ENCODE measurements at places on chromosomes 2 and 18.

DNA sequence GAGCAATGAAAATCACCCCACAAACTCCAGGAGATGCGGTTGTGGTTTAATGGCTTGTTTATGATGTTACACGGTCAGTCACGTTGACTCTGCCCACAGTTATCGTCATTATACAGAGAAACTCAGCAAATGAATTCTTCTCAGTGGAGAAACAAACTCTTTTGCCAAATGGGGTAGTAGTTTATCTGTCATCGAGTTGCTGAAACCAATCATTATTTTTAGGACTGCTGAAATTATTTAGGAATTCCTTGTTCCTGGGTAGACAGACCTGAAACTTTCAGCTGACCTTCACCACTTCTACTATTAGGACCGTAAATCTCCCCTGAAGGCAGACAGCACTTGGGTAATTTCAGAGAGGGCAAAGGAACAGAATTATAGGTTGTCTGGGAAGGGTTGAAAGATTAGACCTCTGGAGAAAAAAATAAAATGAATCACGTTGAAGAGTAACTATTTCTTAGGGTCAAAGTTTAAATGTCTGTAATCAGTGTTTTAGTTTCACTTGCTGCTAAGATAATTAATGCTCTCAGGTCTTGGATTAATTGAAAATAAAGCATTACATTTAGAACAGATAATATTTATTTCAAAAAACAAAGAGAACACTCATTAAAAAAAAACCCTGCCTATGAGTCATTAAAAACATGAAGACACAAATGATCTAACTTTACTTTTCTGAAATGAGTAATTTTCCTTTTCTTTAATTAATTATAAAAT lies 52.1 kb upstream of the LYPD6 start:
- no peak for DNase-seq

- no peak for DNase-seq
Observed at GRCh38 chr2:1638281-1638860, 105.9 kb downstream of the PXDN start.

GRCh38 chr2:86011449-86011941 lies 94.2 kb downstream of the POLR1A start:
- no peak for DNase-seq

DNA sequence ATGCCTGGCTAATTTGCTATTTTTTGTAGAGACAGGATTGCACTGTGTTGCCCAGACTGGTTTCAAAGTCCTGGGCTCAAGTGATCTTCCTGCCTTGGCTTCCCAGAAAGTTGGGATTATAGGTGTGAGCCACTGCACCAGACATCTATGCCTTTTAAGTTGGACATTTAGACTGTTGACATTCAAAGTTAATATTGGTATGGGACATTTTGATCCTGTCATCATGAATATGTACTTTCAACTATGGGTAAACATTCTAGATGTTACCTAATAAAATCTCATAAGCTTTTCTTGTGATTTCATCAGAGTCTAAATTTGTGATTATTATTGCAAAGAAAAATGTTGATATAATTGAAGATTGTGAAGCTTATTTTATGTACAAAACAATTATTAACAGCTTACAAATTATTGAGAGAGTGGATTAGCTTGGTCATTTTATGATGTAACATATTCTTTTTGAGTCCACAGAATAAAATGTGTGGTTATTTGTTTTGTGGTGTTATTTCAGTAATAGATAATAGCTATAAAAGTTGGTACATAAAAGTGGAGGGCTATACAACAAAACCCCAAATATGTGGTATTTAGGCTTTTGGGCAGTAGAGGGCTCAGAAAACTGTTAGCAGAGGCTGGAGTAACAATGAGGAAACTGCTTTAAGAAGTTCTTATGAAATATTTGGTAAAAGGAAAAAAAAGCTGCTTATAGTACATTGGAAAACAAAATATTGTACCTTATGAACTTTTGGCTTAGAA lies 41.4 kb downstream of the STARD6 start:
- no peak for DNase-seq

DNA sequence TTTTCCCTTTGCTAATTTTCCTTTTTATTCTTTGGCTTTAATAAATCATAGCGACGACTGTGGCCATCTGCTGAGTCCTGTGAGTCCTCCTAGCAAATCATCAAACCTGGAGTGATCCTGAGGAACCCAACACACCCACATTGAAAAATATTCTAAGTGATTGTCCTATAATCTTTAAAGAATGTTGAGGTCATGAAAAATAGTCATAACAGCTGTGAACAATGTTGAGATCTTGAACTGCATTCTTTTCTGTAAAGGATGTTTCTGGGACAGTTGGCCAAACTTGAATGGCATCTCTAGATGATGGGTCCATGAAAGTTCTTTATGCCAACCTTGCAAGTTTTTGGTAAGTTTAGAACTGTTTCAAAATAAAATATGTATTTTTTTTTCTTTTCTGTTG lies 53.2 kb upstream of the ADAM23 start:
- no peak for DNase-seq

GRCh38 chr2:226790431-226790830 lies 9.2 kb downstream of the IRS1 start:
- DNase-seq = no peak

GRCh38 chr2:159531475-159531874 lies 84.9 kb downstream of the BAZ2B start:
- no peak for DNase-seq

DNA sequence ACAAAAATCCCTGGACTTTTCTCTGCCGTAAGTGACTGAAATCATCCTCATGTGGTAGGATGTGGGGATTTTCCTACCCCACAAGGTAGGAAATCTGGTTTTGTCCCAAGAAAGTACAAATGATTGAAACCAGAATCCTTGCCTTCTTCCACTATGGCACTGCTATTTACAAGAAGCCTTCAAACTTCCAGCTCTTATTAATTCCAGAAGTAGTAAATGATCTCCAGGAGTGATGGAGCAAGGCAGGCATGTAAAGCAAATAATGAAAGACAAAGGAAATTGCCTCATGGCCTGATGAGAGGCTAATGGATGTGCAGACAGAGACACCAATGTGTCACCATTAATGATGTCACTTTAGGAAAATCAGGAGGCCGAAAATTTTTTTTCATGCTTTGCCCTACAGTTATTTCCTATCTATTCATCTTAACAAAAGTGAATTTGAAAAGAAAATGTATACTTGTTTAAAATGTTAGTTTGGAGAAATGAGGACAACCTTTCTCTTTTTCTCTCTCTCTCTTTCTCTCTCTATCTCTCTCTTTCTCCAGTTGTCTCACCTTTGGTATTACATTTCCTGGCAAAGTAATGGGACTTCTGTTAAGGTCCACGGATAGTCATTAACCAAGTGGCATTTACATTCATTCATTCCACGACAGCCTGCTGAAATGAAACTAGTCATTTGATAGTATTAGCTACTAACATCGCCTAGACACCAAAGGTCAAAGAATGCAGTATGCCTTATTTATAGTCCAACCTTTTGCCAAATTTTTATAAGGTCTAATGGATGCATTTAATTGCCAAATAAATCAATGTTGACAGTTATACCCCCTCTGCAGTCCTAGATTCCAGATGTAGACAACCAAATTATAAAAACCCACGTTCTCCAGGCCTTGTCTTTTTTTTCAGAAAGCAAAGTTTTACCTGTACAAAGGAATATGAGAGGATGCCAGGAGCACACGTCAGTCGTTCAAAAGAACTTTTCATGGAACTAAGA lies 5.0 kb upstream of the EVA1A start:
- no peak for DNase-seq

DNA sequence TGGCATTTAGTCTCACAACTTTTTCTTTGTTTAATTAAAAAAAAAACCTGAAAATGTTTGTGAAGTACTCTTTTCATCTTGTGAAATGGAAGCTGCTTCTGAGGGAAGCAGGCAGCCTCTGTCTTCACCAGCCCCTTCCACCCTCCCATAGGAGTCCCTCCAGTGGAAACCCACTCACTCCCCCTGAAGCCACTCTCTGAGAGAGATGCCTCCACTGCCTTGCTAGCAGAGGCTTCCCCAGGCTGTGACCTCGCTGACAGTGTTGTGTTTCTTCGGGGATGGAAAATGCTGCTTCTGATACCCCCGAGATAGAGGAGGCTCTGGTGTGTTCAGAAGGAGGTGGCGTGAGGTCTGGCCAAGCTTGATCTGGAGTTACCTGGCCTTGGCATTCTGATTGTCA lies 59.9 kb downstream of the SH3RF3 start:
- DNase-seq = no peak

- DNase-seq = no peak
Observed at GRCh38 chr2:100909534-100910081, 89.7 kb downstream of the NPAS2 start.

DNA sequence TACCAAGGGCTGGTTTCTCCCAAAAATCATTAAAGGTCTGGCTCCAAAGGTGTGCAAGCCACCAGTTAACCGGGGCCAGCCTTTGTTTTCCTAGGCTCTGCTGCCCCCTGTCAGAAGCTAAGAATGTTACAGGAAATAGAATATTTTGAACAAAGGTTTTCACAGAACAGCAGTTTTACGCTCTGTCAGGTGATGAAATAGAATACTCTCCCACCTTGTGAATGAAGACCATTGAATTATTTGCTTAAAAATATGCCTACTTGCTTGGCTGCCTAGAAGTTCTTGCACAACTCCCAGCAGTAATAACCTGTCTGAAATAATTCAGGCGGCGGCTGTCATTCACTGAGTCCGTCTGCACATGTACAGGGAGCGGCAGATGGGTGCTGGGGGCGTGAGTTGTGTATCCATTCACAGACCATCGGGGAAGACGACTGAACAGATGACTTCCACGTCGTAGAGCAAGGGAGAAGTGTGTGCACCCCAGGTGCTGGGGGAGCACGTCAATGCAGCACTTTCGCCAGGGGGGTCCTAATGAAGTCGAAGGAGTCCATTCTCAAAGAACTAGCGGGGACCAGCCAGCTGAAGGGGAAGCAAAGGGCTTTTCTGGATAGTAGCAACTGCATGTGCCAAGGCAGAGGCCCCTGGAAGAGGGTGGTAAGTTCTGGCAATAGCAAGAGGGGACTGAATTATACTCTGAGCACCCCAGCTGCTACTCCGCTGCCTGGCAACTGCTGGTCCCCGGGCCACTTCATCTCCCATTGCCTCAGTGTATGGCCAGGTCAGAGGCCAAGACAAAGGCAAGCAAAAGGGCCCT lies 56.1 kb downstream of the SF3B1 start:
- peak; percentile 29 for DNase-seq

DNA sequence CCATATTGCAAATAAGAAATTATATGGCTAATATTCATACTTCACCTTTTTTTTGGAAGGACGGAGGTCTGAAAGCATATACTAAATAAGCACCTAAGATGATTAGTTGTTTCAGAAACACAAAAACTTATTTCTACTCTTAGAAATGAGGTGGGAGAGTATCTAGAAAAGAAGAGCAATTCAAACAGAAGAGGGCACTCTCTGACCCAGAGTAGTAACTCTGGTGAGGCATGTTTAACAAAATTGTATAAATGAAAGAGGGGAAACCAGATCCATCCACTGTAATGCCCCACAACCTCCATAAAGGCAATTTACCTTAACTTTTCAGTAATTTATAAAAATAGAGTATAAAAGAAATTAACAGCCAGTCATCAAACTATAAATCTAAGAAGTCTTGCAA lies 669.6 kb upstream of the VRK2 start:
- DNase-seq = no peak

- DNase-seq = no peak
Observed at GRCh38 chr18:37385846-37386778, 179.5 kb downstream of the CELF4 start.

GRCh38 chr2:98191883-98192282 lies 104.9 kb downstream of the VWA3B start:
- DNase-seq = no peak

- no peak for DNase-seq
Observed at GRCh38 chr18:45998244-45998643, 31.1 kb upstream of the EPG5 start.

- DNase-seq = no peak
Observed at GRCh38 chr2:7007846-7008741, 90.9 kb downstream of the RNF144A start.

- no peak for DNase-seq
Observed at GRCh38 chr2:71846669-71847291, 300.9 kb downstream of the CYP26B1 start.

DNA sequence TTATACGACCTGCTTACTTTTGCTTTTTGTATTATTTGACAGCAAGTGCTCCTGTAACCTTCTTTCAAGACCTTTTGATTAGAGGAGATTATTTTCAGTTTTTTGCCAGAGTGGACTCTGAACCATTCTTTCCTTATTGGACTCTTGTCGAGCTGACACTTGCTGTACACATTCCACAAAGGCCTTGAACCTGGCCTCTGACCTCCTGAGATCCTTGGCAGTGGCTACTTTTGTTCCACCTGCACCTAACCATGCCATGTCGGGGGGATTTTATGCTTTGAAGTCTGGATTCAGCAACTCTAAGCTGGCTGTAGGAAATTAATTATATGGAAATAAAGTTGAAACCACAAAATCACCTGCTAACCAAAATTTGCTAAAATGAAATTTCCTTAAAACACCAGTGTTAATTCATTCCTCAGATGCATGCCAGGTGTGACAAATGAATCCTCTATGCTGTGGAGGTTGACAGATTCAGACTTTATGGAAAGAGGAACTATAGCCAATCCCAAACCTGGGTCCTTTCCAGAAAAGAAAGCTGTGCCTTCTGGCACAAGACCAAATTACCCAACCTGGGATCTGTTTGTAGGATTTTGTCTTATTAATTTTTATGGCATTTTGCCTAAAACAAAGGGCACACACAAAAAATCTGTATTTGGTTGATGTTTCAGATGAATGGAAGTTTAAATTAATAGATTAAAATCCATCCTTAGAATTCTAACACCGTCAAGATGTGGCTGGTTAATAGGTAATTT lies 110.4 kb downstream of the CDC42EP3 start:
- DNase-seq = no peak

DNA sequence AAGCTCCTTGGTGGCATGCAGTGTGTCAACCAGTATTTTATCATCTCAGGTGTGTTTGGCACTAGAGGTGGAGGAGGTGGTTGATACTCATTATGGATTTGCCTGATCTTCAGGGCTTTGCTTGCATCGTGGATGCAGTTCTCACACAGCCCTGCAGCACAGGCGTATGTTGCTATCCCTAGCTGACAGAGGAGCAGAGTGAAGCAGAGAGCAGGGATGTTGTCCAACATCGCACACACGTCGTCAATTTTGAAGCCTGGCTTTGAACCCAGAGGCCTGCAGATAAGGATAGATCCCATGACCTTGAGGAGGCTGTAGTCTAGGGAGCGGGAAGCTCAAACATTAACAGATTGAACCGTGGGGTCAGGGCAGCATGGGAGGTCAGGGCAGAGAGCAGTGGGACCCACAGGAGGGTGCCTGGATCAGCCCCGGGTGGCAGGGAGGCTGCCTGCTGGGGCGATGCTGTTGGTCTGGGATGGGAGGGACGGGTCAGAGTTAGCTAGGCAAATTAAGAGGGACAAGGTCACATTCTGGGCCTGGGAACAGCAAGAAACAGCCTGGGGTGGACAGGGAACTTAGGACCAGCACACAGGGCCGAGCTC lies 4.2 kb downstream of the RNF144A start:
- no peak for DNase-seq

GRCh38 chr2:132420816-132421805 lies 4.5 kb downstream of the GPR39 start:
- DNase-seq = no peak

Measured in stimulated activated CD4-positive, alpha-beta T cell treated with anti-CD3 and anti-CD28 coated beads, Interleukin-15, amount 100 ng/mL, for 1 hour (primary cell).